ENCODE measurements at places on chromosomes 2 and 18.

- DNase-seq = no peak
Measured at GRCh38 chr2:216770717-216771116, 75.4 kb upstream of the IGFBP5 start.

DNA sequence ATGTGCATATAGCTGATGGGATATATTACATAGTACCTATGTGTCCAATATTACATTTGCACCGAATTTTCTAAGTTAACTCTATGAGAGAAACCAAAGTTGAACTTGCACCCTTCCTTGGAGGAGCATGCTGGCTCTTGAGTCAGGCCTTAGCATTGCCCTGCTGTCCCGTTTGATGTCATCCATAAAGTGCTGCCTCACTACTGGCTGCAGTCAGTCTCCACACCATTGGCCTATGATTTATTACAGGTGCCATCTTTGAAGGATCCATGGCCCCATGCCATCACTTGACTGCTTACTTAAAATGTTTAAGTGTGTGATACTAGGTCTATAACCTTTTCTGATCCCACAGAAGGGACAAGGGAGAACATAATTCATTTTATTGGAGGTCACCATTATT lies 249.3 kb upstream of the RBBP8 start:
- DNase-seq = no peak

GRCh38 chr2:120424274-120424796 lies 78.4 kb downstream of the INHBB start:
- no peak for DNase-seq

DNA sequence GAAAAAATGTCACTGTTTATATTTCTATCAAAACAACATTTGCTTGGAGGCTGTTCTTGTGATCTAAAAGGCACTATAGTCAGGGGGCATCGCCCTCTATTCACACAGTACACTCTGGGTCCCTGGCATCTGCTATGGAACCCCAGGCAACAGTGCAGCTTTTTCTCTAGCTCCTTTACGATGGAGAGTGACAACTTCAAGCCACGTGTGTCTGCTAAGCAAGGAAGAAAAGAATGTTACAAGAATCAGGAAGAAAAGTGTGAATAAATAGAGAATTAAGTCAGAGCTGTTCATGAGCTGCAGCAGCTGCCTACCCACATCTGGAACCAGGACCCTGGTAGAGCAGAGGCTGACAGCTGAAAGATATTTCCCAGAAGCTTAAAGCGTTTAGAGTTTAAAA lies 11.2 kb downstream of the RND3 start:
- DNase-seq = no peak

DNA sequence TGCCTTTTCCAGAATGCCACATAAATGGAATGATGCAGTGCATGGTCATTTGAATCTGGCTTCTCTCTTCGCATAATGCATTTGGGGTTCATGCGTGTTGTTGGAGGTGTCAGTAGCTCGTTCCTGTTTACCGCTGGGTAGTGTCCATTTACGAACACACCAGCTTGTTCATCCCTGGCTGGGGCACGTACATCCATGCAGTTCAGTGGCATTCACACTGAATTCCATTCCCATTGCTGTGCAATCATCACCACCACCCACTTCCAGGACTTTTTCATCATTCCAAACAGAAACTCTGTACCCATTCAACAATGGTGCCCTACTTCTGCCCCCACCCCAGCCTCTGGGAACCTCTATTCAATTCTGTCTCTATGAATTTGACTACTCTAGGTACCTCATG lies 14.7 kb upstream of the CIDEA start:
- no peak for DNase-seq

DNA sequence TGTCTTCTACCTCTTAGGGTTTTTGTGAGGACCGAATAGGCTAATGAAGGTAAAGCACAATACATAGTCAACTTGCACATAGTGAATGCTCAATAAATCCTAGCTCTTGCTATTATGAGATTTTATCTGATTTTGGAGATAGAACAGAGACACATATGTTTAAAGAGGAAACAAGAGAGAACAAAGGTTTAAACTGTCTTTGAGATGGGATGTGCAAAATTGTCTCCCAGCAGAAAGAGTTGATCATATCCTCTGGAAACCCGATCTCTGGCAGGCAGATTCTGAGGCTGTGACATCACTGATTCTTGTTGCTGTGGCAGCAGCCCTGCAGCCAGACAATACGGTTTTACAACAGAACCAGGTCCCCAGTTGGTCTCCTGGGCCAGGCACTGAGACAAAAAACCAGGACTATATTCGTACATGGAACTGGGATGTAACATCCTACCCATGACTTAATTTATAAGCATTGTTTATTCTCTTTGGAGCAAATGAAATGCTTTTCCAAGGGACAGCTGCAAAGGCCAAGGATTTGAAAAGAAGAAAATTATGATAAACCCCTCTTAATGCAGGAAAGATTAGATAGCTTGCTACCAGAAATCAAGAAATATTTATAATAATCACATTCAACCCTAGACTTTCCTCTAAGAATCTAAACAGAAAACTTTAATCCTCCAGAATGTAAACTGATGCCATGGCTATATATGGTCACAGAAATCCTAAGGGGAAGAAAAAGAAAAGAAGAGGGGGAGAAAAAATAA lies 80.2 kb downstream of the SLC8A1 start:
- no peak for DNase-seq

- DNase-seq = no peak
Measured at GRCh38 chr2:156435396-156435717, 822 bp upstream of the GPD2 start.

GRCh38 chr2:135532581-135532980 lies 1.3 kb downstream of the R3HDM1 start:
- no peak for DNase-seq

GRCh38 chr2:24399434-24400206 lies 39.3 kb upstream of the ITSN2 start:
- no peak for DNase-seq

DNA sequence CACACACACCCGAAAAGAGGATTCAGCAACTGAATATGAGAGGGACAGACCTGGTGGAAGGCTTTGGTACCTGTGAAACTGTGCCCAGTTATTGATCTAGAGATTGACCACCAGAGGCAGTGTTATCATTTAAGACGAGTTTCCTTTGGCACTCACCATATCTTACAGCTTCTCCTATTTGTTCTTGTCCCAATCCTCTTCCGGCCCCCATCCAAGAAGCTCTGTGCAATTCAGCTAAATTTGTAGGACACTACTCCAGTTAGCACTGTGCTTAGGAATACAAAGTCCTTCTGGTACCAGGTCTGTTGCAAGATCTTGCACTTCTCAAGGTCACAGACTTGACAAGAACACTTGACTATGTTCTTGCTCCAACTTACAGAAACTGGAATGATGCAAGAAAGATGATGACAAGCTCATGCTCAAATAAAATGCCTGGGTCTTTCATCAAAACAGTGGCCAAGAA lies 177.7 kb downstream of the TMEM247 start:
- no peak for DNase-seq

DNA sequence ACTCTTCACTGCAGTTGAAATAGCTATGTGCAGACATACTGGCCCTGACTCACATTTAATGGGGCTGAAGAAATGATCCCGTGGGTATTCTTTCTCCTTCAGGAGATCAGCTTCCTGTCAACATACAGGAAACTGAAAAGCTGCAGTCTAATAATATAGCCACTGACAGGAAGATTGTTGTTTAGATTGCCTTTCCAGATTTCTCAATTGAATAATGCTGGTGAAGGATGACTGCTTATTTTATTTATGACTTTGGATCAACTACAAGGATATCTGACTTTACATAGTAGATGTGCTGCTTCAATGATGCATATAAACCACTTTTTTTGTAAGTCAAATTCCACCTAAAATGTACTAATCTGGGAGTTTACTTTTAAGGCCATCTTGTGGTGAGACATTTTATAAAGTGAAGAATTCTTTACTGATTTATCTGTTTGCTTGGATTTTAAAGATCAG lies 93.4 kb upstream of the MAP4K3 start:
- DNase-seq = no peak

- no peak for DNase-seq
Measured at GRCh38 chr2:238379096-238379810, 47.5 kb upstream of the ASB1 start.

DNA sequence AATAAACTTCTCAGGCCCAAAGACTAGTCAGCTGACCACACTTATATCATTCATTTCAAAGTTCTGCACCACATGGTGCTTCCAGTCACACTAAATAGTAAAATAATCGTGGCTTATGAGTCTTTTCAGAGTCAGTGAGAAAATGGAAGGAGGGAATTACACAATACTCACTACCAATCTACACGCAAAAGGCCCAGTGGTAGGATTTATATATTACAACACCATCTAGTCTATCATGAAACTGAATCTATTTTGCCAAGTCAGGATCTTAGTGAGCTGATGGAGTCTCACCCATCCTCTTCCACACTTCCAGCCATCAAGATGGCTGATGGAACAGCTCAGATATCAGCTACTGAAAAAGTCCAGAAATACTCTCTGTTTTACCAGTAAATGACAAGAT lies 21.9 kb downstream of the INO80D start:
- DNase-seq = no peak

DNA sequence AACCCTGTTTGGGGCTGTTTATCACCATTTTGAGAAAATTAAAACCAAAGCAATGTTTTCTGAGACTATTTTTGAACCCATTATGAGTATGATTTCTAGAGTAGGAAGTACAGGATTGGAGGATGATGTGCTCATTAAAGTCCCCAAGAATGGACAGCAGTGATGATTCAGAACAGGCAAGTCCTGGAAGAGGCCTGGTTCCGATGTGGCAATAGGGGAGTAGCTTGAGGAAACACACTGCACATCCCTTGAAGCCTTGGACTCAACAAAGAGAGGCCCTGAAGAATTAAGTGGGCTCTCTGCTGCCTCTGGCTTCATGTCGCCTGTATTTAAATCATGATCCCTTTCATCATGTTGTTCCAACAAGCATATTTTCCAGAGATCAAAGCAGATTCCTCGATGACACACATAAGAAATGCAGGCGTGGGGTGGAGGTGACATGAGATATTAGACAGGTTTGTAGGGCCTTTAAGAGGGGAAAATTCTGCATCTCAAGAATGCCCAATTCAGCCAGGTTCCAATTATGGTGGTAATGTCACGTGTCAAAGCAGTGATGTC lies 242.2 kb downstream of the FHOD3 start:
- no peak for DNase-seq

DNA sequence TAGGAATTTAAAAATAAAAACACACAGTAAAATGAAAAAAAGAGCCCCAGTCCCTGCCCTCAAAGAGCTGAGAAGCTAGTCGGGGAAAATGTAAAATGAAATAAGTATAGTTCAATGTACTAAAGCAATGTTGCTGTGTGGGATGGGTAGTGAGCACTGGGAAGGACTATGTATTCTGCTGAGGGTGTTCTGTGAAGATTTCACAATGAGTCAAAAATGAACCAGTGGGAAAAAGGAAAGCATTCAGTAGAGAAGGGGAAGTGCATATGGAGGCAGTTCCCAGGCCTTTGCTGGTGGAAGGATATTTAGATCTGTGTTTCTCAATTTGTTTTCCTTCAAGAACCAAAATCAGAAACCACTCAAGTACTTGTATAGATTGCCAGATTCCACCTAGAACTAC lies 1094.7 kb upstream of the KLHL29 start:
- no peak for DNase-seq

DNA sequence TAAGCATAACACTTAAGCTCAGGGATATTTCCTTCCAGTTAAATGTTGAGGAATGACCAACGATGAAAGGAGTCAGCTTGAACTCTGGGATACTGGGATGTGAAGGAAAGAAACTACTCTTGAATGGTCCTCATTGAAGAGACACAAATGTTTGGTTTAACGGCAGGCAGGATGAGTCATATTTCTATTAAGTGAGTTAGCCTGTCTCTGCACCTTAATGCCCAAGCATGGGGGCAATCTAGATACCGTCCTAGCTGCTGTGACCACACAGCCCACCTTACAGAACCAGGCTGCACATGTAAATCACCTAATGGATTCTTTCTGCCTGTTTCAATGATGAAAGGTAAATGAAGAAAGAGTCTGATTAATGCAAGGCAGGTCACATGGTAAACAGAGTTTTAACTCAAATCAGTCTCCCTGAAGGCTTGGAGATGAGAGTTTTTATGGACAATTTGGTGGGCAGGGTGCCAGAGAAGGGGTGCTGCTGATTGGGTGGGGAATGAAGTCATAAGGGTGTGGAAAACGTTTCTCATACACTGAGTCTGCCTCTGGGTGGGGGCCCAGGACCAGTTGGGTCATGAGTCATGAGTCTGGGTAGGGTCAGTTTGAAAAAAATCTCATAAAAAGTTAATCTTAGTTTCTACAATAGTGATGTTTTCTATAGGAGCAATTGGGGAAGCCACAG lies 144.6 kb upstream of the MMADHC start:
- no peak for DNase-seq

- DNase-seq = no peak
Measured at GRCh38 chr2:144459937-144460336, 60.0 kb downstream of the ZEB2 start.

GRCh38 chr18:48806551-48807261 lies 144.1 kb downstream of the SMAD7 start:
- DNase-seq = no peak

DNA sequence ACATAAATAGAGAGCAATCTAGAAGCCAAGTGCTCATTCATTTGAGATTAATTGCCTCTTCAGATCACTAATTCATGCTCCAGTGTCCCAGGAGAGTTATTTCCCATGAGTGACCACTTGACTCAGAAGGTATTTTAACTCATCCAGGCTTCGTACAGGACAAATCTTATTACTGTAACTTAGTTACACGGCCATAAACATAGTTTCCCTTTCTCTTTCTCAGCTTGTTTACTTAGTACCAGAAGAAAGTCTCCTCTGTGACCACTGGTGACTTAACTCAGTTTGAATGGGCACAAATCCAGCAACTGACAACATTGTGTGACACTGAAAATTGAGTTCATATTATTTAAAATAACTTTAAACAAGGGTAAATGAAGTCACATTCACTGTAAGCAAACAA lies 25.3 kb downstream of the MMADHC start:
- no peak for DNase-seq

DNA sequence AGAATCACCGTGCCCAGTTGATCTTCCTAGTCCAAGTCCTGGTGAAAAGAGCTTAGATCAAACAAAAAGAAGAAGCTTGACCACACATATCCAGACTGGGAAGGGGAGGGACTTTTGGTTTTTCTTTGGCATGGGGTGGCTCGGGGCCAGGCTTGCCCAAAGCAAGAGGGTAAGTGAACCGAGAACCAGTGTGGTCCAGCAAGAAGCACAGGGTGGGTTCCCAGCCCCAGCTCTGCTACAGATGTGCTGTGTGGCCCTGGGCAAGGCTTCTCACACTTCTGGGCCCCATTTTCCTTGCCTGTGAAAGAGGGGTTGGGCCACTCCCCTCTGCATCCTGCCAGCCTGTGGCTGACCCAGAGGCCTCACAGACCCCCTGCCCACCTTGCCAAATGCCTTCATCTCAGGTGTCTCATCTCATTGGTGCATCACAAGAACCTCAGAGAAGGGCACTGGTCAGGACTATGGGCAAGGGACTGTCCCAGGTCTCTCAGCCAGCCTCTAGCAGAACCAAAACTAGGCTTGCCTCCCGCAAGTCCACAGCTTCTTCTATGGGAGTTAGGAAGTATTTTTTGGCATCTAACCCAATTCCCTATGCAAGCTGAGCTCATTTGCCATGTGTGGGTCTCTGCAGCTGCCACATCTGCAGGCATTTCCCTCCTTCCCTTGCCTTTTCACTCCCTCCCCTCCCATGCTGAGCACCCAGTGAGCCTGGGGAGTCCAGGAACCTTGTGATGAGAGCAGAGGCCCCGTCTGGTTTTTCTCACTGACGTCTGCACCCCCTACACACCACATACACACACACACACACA lies 6.9 kb downstream of the ATP6V1B1 start:
- DNase-seq = no peak

Measured in GM18507 (cell line).